Regular cardiac myocyte (primary cell): ENCODE measurements at places on chromosomes 11 and 22. TPM values are rescaled to one million over a fixed set of nuclear protein-coding genes. Genes with fewer than 3 reads are reported as not detected.

The KCNK7 gene
- total RNA-seq = under 0.01 TPM in 1 of 2 replicates, not detected in the other

The SCGB1C1 gene
- total RNA-seq = not detected in 2 replicates

The HYOU1 gene
- 183 and 240 TPM in 2 replicates for total RNA-seq

The F2 gene
- 0.19 and 0.28 TPM in 2 replicates for total RNA-seq

The MYO7A gene
- total RNA-seq = under 0.01 TPM in 2 replicates
